ENCODE measurements at places on chromosomes 2 and 18.

DNA sequence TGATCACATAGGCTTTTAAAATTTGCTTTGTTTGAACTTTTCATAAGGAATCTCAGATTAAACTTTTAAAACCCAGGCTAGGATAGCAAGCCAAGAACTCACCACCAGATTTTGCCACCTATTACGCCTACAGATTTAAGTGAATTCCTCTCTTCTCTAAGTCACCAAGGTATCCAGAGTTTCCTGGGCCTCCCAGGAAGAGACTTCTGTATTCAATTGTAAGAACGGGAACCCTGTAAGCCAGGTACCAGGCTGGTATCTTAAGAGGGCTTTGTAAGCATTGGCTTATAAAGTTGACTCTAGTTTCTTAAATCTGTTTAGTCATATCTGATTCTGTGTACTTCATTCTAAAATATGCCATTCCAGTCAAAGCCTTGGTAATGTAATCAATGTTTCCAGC, 285.1 kb downstream of the MBD5 start:
- no peak for DNase-seq

DNA sequence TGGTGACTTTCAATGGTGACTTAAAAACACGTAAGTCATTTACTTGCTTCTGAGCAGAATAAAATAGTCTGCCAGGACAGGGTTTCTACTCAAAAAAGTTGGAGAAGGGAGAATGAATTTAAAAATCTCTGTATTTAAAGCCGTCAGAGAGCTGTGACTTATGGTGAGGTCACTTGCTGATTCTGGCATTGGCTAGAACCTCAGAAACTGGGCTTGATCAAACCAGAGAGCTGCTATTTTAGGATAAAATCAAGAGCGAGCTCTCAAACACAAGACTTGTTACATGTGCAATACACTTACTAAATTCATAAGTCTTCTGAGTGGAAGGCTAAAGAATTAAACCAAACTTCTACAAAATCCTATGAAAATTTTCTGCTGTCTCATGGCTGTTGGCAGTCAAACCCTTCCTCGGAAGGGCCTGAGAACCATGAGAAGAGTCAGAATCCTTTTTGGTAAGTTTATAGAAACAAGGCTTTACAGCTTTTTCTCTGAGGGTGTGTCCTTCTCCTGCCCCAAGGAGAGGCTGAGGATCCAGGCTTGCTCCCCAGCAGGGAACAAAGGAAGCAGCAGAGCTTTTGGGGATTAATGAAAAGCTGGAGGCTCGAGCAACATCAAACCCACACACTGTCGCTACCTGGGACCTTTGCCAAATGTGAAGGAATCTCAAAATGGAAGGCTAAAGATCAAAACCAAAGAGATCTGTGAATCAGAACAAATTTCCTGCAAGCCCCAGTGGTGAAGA, 816.4 kb downstream of the SOCS6 start:
- peak; percentile 48 for DNase-seq

DNA sequence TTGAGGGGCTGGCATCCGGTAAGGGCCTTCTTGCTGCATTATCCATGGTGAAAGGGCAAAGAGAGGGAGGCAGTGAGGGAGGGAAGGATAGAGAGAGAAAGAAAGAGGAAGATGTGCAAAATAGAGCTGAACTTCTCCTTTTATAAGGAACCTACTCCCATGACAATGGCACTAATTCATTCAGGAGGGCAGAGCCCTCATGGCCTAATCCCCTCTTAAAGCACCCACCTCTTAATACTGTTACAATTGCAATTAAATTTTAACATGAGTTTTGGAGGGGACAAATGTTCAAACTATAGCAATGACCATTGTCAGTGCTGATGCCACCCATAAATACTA, 60.2 kb downstream of the CXCR4 start:
- no peak for DNase-seq

DNA sequence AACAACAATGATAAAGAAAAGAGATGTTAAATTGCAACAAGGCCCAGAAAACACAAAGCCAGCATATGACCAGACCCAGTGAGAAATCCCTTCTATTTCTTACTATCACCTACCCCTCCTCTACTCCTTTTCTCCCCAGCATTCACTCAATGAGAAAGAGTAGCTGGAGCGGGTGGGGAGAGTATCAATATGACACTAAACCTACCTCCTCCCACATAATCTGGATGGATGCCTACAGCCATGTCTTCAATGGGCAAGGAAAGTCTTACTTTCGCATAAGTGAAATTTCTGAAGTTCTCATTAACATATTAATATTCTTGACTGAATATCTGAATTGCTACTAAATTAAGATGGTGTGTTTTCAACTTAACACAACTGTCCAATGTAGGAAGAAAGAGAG, 78.2 kb downstream of the AFF3 start:
- no peak for DNase-seq

DNA sequence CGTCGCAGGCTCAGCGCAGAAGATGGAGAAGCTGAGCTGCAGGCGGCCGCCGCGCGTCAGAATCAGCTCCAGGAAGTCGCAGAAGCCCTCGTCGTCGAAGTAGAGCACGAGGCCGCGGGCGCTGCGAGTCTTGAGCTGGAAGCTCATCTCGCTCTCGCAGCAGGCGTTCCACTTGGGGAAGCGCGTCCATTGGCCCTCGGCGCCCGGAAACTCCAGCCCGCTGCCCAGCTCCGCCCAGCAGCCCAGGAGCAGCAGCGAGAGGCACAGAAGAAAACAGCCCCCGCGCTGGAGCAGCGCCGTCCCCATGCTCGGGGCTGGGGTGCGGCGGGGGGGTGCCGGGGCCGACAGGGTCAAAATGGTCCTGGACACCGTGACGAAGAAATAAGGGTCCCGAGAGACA, 4.0 kb downstream of the NRXN1 start:
- DNase-seq = no peak

DNA sequence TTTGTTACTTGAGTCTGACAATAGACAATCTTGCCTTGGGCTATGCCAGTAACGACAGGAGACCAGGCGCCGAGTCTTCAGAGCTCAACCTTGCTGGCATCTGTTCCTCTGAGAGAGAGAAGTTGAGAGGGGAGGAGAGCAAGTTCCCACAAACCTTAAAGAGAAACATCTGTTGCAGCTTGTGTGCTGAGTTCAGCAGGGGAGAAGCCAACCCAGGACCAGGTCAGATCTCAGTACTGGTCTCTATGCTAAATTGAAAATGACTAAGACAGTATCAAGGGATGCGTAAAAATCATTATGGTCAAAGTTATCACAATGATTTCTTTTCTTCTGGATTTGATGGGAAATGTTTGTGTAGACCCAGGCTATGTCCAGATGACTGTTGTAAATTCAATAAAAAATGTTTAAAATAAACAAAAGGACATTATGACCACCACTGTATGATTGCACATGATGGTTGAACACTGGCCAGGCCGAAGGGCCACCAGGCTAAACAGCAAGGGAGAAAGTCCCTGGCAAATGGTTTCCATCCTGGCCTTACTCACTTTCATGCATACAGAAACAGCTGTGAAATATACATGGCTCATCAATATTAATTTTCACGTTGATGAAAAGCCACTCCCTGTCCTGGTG, 100.3 kb upstream of the PMAIP1 start:
- no peak for DNase-seq

DNA sequence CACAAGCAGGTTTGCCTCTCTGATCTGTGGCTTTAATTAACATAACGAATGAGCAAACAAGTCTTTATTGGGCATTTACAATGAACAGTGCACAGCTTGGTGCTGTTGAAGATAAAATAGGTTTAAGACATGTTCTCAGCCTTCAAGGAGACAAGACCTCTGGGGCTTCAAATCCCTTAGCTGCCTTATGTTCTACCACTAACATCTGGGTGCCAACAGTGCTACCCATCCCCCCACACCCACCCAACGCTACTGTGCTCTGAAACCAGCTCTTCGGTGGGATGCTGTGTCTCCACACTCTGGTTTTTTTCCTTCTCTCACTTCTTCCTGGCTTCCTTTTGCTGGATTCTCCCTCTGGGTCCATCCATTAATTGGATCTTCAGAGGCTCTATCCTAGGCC, 14.1 kb upstream of the B3GNT2 start:
- no peak for DNase-seq

DNA sequence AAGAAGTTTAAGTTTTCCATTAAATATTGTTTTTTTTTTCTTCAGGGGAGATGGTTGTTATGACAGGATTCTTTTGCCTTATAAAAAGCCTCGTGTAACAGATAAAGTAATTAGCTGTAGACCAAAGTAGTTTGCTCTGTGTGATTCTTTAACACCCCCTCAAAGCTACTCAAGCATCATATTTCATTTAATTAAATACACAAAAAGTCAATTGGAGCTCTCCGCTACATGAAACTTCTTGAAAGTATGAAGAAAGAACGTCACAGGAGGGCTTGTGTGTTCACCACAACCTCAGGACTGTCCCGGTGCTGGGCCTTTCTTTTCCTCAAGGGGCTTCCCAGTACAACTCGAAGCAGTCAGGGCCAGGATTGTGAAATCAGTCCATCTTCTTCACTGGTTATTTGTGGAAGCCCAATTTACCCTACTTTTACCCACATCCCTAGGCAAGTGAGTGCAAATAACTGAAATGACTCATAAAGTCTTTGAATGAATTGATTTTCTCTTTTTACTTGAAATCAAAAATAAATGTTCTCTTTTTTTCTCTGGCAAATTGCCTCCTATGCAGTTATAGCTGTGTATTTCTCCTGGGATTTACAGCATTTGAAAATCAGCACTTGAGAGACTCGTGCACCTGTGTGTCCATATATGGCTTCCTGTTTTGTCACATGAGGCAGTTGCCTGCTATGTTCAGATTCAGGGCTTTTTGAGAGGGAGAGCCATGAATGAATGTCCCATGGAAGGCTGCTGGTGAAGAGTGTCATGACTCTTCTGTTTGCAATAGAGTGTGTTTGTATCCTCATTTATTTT, 48.6 kb downstream of the LINC00305 start:
- no peak for DNase-seq

DNA sequence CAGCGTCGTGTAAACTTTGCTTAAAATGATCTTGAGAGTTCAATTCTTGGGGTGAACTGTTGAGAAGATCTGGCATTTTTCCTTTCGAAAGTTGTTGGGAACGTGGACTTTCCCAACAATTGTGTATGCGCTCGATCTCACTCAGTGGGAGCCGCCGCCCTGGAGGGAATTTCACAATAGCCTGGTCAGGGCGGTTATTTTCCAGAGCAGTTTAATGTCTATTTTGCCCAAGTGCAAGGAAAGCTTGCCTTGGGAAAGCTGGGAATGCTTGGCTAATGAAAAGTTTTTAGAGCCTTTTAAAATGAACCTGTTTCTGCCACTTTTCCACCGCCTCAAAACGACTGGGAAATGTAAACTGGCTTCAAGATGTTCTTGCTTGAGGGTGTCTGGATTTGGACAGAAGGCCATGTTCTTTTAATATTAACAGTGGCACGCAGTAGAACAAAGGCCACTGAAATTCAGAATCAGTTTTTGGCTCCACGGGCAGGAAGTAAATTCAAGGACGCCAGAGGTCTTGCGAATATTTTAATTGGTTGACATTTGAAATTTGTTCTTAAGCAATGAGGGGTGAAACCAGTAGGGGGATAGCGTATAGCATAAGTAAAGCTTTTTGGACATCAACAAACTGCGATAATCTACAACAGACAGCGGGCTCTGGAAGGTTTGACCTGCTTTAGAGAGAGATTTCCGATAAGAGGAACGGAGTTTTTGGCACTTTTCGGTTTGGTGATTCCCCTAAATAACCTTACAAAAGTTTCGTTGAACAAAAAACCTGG, 1.2 kb downstream of the CFLAR start:
- peak; percentile 63 for DNase-seq

DNA sequence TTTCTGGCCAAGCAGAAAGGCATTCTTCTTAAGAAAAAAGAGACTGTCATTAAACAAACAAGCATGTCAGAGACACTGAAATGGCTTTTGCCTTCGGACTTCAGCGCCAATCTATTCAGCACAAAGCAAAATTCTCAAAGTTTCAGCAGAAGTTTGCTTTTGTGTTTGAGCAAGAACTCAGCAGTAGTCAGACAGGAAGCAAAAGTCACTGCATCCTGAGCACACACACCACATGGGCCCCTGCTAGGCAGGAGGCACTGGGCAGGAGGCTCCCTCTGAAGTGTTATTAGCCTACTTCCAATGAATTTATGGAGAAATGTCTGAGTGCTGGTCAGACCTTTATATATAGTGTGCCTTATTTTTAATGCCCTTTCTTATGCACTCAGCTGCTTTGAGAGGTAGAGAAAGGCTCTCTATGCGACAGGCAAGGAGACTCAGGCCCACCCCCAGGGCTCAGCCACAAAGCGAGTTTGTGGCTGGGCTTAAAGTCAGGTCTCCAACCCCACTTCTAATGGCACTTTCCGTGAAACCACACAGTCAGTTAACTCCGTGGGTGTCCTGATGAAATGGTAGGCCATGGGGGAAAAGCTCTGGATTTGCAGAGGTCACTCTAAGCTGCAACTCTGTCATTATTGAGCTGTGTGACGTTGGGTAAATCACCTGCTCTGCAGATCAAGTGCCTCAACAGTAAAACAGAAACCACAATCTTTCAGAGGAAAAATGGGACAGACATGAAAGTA, 161.0 kb upstream of the TMEM200C start:
- no peak for DNase-seq

DNA sequence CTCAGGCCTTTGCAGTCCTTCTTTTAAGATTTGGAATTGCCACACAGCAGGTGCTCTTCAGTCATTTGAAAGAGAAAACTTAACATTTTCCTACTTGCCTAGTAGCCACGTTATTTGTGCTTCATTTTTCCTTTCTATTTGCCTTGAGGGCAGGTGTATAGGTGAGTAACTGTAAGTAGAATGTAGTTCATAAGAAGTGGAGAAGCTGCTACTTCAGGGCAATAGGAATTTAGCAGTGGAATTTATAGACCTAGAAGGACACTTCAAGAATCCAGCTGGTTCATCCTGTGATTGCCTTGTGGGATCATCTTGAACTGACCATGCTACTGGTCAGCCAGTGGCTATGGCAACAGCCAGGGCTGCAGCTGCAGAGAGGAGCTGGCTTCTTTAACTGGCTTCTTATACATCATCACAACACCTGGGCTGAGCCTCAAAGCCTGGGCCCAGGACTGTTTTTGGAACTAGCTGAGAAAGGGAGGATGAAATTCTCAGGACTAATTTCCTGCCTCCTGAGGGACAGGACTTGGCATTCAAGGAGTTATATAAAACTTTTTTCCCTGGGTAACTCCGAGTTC, 5.1 kb upstream of the LANCL1 start:
- no peak for DNase-seq

GRCh38 chr18:76927223-76927725, 104.9 kb downstream of the ZNF236 start:
- DNase-seq = no peak

DNA sequence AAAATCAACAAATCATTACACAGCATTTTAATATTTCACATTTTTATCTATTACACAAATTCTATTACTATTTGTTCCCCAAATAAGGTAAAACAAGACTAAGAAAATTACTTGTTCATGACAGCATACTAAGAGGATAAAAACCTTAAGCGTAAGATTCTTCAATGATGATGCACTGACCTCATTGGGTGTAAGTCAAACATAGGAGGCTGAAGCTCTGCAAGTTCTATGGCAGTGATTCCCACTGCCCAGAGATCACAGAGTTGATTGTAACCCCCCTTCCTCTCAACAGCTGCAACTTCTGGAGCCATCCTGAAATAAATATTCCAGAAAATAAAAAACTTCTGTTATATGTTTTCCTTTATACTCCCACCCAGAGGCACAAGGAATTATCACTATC, 82.2 kb upstream of the CDKL4 start:
- no peak for DNase-seq

- no peak for DNase-seq
These were observed 211.6 kb upstream of the TNP1 start for GRCh38 chr2:217071416-217071815.

- DNase-seq = no peak
These were observed 108.4 kb upstream of the LDAH start for GRCh38 chr2:20931346-20931745.

GRCh38 chr2:189152483-189152882, 27.1 kb downstream of the COL5A2 start:
- DNase-seq = no peak

- DNase-seq = peak; percentile 68
These were observed 25.9 kb downstream of the PSTPIP2 start for GRCh38 chr18:46046126-46046525.

All from endodermal cell (in vitro differentiated cells).